Activated naive CD8-positive, alpha-beta T cell treated with anti-CD3 and anti-CD28 coated beads, Interleukin-2, amount 10 ng/mL, durations not matched to agents 7 days and 5 days (primary cell): ENCODE measurements at places on chromosomes 2 and 18. TPM values are rescaled to one million over a fixed set of nuclear protein-coding genes. Genes with fewer than 3 reads are reported as not detected.

GBX2 gene
- not detected for total RNA-seq

CHST9 gene
- total RNA-seq, result not detected

UGT1A6 gene
- total RNA-seq, result not detected

CIDEA gene
- not detected for total RNA-seq

AGFG1 gene
- total RNA-seq, result 57.9 TPM

UBR3 gene
- total RNA-seq, result 26.7 TPM

IL1R2 gene
- not detected for total RNA-seq

PHOSPHO2 gene
- total RNA-seq, result 6.3 TPM

DUSP28 gene
- total RNA-seq, result 13.8 TPM

PIEZO2 gene
- total RNA-seq, result not detected

C2orf66 gene
- total RNA-seq, result not detected

TTC39C gene
- total RNA-seq, result 95.1 TPM

RTKN gene
- 0.80 TPM for total RNA-seq

LAMA1 gene
- not detected for total RNA-seq

TMEM169 gene
- 2.0 TPM for total RNA-seq

CLIP4 gene
- total RNA-seq, result 36.2 TPM

SNTG2 gene
- total RNA-seq, result 3.5 TPM

KANSL1L gene
- total RNA-seq, result 6.5 TPM

UGT1A4 gene
- not detected for total RNA-seq
